AG10803 (cell line): ENCODE measurements at places on chromosomes 2 and 18.

- DNase-seq: no peak
Observed at GRCh38 chr2:128302744-128303067, 16.0 kb downstream of the HS6ST1 start.

DNA sequence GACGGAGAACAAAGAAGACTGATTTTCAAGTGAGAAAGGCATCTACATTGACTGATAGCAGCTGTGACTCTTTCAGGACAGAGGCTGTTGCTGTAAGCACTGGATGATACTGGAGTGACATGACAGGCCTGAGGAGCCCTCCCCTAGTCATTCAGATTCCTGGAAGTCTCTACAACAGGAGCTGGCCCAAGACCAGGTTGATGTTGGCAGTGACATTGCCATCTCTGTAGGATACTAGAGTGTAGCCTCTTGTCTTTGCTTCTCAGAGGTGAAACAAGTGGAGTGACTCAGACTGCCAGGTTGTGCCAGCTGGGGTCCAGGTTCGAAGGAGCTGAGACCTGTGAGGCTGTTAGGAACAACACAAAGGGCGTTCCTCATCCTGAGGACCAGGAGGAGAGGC is 44.7 kb upstream of the SH3RF3 start:
- DNase-seq: no peak

DNA sequence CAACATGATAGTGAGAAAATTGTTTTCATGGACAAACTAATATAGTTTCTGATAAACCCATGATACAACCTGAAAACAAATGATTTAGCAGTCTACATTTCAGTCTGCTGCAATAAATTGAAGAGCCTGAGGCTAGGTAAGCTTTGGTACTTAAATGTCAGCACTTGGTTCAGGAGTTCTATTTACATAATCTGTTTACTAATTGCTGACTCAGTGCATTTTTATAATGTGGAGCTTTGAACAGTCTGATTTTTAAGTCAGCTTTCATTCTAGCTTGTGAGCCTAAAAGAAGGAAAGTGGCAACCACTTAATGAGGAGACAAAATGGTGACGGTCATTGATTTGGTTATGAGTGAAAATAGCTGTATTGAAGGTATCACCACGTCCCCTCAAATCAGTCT is 488.6 kb downstream of the CPS1 start:
- DNase-seq: no peak

DNA sequence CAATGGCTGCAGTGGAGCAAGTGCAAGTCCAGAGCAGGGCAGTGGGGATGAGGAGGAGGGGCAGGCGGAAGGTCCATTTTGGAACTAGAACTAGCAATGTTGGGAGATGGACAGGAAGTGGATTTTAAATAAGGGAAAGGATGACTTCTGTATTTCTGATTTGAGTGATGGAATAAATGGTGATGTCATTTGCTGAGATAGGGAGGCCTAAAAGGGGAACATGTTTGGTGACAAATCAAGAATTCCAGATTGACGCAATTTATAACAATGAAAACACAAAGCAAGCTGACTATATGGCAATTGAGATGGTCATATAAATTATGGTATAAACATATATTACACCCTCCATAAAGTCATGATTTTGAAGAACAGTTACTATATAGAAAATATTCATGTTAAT is 209.3 kb downstream of the SS18 start:
- DNase-seq: no peak
